Activated CD4-positive, alpha-beta T cell treated with anti-CD3 and anti-CD28 coated beads, Interleukin-2, amount 50 U/mL, for 4 hours (primary cell): ENCODE measurements at places on chromosomes 13 and 19.

- no peak for DNase-seq
Measured at GRCh38 chr19:12838886-12839756, 806 bp downstream of the MAST1 start.

DNA sequence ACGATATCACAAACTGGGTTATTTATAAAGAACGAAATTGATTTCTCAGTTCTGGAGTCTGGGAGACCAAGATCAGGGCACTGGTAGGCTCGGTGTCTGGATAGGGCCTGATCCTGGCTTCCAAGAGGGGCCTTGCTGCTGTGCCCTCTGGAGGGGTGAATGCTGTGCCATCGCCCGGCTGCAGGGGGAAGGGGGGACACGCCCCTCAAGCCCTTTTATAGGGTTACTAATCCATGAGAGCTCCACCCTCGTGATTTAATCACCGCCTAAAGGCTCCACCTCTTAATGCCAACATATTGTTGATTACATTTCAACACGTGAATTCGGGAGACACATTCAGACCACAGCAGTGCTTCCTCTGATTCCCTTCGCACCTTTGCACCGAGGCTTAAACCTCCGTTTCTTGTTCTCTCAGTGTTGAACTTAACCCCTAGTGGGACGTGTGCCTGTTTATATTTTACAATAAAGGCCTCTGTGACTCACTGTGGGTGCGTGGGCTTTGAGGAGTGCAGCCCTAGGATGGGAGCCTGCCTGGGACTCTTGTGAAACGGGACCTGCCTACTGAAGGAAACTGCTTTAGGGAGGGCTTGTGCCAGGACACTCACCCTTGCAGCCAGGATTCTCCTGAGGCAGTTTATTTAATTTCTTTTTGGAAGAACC lies 52.4 kb upstream of the SPATA13 start:
- DNase-seq, result no peak

- DNase-seq, result no peak
Measured at GRCh38 chr13:79655509-79655908, 174.6 kb downstream of the NDFIP2 start.

DNA sequence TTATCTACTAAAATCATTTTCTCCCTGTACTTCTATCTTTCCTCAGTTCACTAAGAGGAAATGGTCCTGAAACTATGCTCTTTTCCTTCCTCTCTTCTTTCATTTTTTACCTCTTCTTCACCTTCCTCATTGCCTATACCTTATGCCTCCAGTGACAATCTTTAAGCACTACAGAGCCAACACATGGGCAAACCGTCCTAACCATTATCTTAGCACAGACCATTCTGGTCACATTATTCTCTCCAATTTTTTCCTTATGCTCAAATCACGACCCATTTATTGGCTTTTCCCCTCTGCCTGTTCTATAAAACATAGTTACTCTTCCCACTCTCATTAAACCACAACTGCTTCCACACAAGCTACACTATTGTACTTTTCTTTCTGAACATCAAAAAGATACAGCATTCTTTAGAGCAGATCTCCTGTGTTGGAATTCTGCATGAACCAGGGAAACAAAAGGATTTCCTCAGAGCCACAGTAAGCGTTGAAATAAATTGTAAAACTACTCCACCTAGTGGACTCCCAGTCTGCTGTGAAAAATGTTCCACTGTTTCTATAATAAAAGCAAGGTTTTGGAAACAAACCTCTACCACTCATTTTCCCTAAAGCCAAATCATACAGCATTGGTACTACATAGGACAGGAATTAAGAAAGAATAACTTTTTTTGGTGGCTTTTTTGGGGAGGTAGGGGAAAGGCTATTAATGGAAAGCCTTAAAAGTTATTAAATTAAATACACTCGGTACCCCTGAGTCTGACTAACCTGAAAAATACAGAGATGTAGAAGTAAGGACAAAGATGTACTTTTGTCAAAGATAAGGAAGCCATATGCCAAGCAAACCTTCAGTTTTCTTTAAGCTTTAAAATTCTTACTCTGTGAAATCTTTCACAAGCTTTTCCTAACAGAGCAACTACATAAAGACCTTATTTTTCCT lies 19.5 kb downstream of the NUFIP1 start:
- no peak for DNase-seq

- peak; percentile 92 for DNase-seq
Measured at GRCh38 chr19:510606-511100, 3.4 kb downstream of the TPGS1 start.

DNA sequence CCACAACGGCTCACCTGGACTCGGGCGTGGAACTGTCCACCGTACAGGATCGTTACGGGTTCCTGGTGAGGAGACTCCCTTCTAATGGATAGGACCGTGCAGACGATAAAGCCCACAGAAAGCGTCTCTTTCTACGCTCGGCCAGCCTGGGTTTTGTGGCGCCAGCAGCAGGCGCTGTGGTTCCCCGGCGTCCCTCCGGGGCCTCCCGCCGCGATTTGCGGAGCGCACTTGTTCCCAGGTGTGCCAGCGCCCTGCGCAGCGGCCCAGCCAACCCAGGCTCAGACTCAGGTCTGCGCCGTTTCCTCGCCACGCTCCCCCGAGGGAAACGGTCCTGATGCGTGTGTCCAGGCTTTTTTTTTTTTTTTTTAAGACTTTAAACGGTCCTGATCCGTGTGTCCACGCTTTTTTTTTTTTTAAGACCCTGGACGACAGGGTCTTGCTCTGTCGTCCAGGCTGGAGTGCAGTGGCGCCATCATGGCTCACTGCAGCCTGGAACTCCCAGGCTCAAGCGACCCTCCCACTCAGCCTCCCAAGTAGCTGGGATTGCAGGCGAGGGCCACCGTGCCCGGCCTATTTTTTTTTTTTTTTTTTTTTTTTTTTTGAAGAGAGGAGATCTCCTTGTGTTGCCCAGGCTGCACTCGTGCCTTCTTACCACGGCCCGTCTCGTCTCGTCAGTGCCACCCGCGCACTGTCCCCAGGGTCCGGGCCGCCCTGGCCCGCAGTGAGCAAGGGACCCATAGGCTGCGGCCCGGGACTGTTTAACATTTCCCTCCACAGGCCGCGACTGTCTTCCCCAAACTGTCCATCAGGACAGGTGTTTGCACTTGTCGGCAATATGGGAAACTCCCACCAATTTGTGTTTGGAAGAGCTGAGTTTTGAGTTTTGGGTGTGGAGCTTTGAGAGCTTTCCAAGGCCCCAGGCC lies 23.8 kb downstream of the GJA3 start:
- no peak for DNase-seq

DNA sequence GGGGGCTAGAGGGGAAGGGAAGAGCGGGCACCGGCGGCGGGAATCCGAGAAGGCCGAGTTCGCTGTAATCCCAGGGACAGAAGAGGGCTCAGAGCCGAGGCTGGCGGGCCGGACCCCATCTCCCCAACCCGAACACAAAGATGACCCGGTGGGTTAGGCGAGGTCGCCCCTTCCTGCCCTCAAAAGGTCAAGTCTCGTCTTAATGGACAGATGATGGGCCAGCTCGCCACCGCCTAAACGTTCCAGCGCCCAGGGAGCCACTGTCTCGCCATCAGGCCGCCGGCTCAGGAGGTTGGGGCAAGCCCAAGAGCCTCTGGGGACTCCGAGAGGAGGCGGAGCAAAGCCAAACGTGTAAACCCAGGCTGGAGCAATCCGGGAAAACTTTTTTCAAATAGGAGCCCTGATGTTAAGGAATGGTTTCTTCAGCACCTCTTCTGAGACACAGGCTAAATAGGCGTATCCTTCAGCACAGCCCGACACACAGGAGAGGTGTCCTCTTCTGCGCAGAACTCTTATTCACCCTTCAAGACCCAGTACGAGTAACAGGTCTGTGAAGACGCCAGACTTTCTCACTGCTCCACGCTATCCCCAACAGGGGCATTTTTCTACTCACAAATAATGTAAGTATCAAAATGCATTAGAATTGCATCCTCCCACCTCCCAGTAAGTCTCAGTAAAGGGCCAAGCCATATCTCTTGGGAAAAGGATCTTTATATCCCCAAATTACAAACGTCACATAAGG lies 6.3 kb upstream of the POU4F1 start:
- no peak for DNase-seq

DNA sequence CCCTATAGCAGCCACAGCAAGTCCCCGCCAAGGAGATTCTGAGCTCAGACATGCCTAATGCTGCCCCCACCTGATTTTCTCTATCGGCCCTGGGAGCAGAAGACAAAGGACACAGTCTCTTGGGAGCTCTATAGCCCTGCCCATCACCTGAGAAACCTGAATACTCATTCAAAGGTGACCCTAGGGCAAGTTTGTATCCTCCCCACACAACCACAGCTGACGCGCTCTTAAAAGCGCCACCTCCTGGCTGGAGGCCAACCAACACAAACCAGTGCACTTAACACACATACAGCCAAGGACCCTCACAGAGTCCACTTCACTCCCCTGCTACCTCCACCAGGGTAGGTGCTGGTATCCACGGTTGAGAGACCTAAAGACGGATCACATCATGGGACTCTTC lies 8.8 kb upstream of the IGFL4 start:
- DNase-seq, result no peak

- DNase-seq, result no peak
Measured at GRCh38 chr19:752652-753517, 2.0 kb downstream of the MISP start.

DNA sequence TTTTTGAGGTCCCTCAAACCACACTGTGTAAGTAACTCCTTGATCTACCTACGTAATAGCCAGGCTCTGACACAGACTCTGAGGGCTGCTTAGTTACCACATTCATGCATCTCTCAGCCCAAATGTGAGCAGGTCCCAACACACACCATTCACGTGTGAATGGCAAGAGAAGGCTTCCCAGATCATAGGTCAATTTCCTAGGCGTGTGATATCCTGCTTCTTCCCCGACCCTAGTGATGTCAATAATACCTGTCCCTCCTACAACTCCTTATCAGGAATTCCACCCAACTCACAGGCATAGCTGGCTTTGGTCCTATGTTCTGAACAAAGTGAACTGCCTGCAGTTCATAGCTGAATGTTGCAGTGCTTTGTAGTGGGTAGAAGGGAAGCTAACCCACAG lies 334.5 kb downstream of the RFC3 start:
- no peak for DNase-seq

DNA sequence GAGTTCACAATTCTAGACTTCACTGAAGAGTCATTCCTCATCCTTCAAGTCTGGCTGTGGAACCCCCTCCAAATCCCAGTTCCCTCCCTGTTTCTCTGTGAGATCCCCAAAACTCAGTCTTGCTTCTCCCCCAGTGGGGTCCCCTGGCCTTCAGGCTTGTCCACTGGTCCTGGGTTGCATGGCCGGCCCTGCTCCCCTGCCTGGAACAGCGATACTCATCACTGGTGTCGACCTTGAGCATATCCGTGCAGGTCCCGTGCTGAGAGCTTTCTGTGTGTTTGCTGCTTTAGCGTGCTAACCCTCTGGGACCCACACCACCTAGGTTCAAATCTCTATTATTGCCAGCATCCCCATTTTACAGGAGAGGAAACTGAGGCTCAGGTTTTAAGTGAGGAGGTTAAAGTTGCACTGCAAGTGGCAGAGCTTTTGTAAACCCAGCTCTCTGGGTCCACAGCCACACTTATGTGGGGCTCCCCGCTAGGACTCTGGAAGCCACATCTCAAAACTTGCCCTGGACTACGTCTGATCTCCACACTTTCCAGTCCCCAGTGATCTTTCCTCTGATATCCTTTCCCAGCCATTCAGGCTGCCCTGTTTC lies 15.5 kb downstream of the LIPE start:
- DNase-seq, result no peak

- no peak for DNase-seq
Measured at GRCh38 chr19:31140717-31141116, 208.5 kb downstream of the TSHZ3 start.

- DNase-seq, result no peak
Measured at GRCh38 chr19:31863122-31863521, 482.3 kb upstream of the ZNF507 start.

- no peak for DNase-seq
Measured at GRCh38 chr13:48192411-48192935, 40.5 kb upstream of the ITM2B start.

- DNase-seq, result no peak
Measured at GRCh38 chr13:41709511-41709910, 251.4 kb downstream of the VWA8 start.

GRCh38 chr13:51793570-51794271 lies 10.2 kb downstream of the DHRS12 start:
- DNase-seq, result peak; percentile 40

GRCh38 chr13:96090240-96091101 lies 564 bp downstream of the HS6ST3 start:
- DNase-seq, result no peak

DNA sequence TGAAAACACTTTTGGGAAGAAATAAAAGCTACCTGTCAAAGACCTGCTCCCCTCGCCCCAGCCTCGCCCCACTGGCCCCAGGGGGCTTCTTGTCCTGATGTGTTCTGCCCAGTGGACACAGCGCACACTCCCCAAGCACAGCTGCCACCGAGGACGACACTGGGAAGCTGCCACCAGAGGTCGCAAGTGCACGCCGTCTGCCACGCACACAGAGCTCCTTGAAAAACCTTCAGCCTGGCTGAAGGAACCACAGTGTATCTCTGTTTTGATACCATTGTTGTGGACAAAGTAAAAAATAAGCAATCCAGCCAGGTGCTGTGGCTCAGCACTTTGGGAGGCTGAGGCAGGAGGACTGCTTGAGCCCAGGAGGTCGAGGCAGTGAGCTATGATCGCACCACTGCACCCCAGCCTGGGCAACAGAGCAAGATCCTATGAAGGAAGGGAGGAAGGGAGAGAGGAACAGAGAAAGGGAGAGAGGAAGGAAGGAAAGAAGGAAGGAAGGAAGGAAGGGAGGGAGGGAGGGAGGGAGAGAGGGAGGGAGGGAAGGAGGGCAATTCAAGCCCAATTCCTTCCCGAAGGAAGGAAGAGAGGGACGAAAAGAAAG lies 57.3 kb downstream of the CEBPG start:
- peak; percentile 52 for DNase-seq

GRCh38 chr13:32501064-32501463 lies 37.5 kb downstream of the N4BP2L2 start:
- DNase-seq, result no peak
